ENCODE measurements at places on chromosomes 4 and X.

- DNase-seq, result no peak
Measured at GRCh38 chrX:15416133-15416993, 32.1 kb upstream of the VEGFD start.

DNA sequence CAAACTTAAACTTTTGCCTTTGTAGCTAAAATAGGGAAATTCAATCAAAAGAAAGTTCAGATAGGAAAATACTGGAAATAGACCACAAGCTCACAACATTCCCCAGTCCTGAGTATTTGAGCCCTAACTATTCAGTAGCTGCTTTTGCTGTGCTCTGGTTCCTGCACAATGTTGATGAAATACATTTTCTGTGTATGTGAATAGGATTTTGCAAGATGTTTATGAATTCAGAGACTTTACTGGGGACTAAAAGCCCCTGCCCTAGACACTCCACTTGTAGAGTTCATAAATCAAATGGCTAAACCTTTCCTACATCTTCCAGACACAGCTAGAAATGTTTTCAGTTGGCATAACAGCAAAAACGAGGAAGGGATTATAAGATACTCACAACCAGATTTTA is 105.9 kb downstream of the FBXO8 start:
- no peak for DNase-seq

DNA sequence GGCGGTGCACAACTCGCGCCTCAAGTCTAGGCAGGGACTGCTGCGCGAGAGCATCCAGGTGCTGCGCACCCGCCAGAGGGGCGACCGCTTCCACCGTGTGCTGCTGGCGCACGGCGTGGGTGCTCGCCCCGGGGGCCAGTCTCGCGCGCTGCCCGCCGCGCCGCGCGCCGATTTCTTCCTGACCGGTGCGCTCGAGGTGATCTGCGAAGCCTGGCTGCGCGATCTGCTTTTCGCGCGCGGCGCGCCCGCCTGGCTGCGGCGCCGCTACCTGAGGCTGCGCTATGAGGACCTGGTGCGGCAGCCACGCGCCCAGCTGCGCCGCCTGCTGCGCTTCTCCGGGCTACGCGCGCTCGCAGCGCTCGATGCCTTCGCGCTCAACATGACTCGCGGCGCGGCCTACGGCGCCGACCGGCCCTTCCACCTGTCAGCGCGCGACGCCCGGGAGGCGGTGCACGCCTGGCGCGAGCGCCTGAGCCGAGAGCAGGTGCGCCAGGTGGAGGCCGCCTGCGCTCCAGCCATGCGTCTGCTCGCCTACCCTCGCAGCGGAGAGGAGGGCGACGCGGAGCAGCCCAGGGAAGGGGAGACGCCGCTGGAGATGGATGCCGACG is 1.3 kb downstream of the CHST7 start:
- peak; percentile 13 for DNase-seq

- no peak for DNase-seq
Measured at GRCh38 chr4:73741031-73741749, 821 bp downstream of the CXCL8 start.

- DNase-seq, result no peak
Measured at GRCh38 chr4:38930707-38931106, 63.1 kb downstream of the FAM114A1 start.

- DNase-seq, result no peak
Measured at GRCh38 chr4:1309261-1310010, 19.7 kb downstream of the MAEA start.

DNA sequence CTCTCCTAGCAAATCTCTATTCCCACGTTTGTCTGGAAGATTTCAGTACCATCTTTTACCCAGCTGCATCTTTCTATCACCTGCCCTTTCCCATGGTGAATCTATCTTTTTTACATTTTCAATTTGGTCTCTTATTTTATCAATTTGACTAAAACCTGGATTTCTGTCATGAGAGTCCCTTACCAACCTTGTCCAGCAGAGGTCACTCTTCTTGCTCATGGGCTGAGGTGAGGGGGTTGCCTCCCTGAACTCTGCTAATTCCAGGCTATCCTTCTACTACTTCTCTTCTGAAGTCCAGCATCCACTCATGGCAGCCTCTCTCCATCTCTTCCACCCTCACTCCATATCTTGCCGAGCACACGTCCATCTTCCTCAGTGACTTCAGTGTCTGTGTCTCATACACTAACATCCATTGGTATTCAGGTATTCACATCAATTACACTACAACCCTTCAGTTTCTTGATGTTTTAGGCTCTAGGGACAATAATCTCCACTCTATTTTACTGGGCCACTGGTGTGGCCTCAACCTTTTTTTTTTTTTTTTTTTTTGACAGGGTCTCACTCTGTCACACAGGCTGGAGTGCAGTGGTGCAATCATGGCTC is 17.8 kb upstream of the ZNF827 start:
- DNase-seq, result no peak

GRCh38 chrX:283115-283845 is 2.1 kb downstream of the PLCXD1 start:
- no peak for DNase-seq

GRCh38 chrX:37763400-37763799 is 16.5 kb upstream of the CYBB start:
- DNase-seq, result no peak

- no peak for DNase-seq
Measured at GRCh38 chr4:40995850-40996249, 218.5 kb downstream of the APBB2 start.

DNA sequence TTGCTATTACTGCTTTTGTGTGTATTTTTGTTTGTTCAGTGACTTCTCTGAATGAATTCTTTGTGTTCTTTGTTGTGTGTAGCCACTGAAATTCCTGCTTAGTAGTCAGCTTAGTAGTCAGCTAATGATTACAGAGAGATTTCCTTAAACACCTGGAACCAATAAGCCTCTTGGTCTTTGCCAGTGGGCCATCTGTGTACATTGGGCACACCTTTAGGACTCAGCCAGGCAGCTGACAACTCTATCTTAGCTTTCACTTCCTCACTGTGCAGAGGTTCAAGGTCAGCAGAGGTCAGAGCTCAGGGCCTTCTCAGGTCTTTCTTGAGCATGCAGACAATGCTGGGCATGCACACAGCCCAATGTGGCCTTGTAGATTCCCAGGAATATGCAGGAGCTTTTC is 59.3 kb downstream of the RWDD4 start:
- DNase-seq, result no peak

GRCh38 chr4:75909405-75909804 is 7.2 kb upstream of the PPEF2 start:
- DNase-seq, result no peak

DNA sequence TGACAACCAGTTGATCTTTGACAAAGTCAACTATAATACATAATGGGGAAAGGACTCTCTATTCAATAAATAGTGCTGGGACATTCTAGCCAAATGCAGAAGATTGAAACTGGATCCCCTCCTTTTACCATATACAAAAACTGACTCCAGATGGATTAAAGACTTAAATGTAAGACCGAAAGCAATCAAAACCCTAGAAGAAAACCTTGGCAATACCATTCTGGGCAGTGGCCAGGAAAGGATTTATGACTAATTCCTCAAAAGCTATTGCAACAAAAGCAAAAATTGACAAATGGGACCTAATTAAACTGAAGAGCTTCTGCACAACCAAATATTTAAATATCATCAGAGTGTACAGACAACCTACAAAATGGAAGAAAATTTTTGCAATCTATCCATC is 185.1 kb downstream of the NPNT start:
- DNase-seq, result no peak

DNA sequence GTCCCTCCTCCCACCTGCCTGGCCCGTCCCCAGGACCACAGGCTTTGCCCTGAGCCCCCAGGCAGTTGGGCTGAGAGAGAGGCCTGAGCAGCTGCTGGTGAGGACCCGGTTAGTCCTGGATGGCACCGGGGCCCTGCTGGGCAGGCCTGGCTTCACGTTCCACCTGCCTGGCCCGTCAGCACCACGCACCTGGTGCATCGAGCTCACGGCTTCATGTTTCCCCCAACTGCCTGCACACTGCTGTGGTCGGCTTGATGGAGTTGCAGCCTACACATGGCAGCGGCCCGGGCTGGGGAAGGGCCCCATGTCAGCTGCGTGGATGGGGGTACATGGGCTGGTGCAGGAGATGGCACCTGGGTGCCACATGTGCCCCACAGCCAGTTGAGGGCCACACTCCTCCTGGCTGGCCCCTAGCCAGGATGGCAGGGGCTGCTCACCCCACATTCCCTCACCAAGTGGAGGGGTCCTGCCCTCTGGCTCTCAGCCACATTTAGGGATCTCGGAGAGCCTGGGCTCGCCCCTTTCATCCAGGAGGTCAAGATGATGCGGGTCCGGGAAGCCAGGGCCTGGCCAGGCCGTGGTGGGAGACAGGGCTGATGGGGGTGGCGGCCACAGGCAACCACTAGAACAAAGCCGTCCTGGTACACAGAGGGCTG is 28.5 kb downstream of the NKX1-1 start:
- no peak for DNase-seq

DNA sequence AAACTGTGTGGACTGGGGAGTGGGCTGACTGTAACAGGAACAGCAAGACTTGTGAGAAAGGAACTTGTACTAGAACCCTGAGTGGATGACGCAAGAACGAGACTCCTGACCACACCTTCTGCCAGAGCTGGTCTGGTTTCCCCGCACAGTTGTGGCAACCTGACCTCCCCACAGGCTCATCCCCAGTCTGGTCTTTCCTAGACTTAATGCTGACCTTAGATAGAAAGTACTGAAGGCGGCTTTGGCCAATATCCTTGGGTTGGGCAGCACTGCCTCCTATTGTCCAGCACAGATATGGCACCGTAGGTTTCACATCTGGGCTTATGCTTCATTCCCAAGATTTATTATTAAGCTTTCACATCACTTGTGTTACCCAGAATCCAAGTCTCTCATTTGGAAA is 137.8 kb upstream of the FRG1 start:
- DNase-seq, result no peak
